Endodermal cell (in vitro differentiated cells): ENCODE measurements at places on chromosomes 6 and 20. TPM values are rescaled to one million over a fixed set of nuclear protein-coding genes. Genes with fewer than 3 reads are reported as not detected.

GRCh38 chr6:121274666-121275295 lies 59.5 kb downstream of the TBC1D32 start:
- no peak for DNase-seq

DNA sequence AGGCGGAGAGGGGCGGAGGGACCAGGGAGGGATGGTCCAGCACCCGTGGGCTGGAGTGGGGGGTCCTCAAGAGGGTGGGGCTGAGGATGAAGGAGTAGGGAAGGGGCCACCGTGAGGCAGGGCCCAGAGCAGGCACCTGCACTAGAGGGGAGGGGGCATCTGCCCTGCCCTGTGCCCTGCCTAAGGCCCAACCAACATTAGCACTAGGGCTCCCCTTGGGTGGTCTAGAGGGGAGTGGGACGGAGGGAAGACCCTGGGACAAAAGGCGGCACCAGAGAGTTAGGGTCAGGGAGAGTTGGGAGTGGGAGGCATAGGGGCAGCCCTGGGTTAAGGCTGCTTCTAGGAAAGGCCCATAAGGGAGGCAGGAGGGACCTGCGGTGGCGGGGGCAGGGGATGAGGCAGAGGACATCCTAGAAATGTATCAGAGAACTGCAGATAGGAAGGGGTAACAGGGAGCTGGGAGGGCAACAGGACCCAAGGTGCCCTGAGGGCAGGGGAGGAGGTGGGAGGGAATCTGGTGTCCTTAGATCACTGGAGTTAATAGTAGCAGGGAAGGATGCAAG lies 24.5 kb downstream of the HLA-F start:
- peak; percentile 43 for DNase-seq

Gene PDE7B
- 0.06 TPM in 1 of 3 replicates, not detected in the others for total RNA-seq

Gene FAM184A
- 186 to 342 TPM (median 205 TPM) in 3 replicates for total RNA-seq

DNA sequence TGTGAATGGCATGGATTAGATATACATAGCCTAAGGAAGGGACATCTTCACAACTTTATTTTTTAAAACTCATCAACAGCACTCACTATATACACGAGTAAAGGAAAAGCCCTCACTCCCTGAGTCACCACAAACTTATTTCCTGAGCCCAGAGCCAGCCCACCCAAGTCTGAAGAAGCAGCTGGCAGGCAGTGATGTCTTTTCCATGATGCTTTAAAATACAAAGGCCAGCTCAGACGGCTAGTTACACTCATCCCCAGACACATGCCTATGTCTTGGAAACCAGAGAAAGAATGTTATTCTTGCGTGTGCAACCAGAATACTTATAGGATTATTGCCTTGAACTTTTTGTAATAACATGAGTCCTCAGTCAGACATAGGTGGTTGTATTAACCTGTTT lies 114.4 kb downstream of the ADGRG6 start:
- no peak for DNase-seq

DNA sequence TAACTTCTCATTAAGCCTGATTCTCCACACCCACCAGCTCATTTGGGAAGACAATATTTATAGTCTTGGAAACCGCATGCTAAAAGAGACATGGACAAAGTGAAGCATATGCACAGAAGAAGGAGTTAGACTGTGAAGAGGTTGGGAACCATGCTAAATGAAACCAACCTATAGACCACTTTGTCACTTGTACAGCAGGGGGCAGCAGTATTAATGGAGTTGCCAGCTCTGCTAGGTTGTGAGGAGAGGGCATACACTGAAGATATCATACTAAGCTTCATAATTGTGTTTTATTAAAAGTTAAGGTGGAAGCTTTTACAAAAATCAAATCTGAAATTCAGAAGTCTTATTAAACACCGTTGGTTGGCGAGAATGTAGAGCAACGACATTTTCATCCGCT lies 38.3 kb upstream of the HMGCLL1 start:
- DNase-seq, result peak; percentile 76
